RWPE1 (cell line): ENCODE measurements at places on chromosomes 2 and 18.

DNA sequence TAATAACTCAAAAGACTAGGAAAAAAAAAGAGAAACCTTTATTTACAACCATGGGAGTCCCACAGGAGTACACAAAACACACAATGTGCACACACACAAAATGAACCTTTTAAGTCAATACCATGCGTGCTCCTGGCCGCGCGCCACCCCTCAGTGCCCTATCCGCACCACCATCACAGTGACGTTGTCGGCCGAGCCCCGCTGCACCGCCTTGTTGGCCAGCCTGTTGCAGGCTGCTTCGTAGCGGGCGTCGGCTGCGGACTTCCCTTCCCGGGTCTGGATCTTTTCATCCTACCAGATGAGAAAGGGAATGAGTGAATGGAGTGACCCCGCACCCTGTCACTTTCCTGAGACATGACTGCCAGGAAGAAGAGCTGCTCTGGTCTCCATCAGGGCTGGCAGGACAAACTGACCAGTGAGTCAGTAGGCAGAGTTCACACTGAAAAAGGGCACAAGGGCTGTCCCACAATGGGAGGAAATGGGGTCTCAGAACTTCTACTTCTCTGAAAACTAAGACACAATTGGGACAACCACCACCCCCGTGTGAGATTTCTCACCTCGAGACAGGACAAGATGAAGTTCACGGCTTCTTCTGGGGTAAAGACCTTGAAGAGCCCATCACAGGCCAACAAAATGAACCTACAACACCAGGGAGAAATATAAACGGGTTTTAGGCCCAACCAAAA lies 11.8 kb downstream of the ERFE start:
- no peak for DNase-seq

GRCh38 chr2:119794237-119794636 lies 34.5 kb downstream of the PTPN4 start:
- no peak for DNase-seq

DNA sequence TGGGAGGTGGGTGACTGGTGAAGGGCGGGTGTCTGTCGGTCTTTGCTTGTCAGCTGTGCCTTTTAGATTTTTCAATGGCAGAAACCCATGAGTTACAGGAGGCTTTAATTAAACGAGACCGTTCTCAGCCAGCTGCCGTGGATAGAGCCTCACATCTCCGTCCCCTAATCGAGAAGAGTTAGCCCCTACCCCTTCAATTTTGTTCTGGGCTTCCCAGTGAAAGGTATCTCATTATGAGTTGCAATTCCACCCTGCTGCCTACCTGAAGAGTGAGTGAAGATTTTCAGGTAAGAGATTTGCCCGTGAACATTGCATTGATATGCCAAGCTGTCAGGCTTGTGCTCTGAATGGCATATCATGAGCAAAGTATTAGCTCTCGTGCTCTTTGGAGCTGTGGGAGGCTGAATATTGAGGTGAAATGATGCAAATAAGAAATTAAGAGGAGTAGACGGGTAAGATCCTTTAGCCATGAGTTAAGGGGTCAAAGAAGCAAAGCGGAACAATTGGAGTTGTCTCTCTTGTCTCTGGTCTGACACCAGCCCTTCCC lies 118.7 kb upstream of the MSTN start:
- DNase-seq: no peak

- DNase-seq: peak; percentile 45
These were observed 48.7 kb downstream of the TTC39C start for GRCh38 chr18:24063121-24063731.

GRCh38 chr2:120758181-120759144 lies 22.8 kb downstream of the GLI2 start:
- no peak for DNase-seq
